ENCODE measurements at places on chromosomes 12 and 14.

DNA sequence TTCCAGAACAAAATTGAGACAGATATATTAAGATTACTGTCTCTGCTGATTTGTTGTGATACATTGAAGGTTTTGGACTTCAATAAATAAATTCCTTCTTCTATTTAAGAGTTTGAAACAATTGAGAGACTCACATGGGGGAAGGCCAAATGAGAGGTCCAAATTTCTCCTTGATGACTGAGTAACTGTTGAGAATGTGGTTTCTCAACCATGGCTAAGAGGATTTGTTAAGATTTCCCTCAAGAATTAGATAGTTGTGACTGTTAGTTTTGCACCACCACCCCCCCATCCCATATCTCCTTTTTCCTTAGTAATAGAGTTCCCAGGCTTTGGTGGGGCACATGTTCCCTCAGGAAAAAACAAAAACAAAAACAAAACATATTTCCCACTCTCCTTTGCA is 47.7 kb upstream of the IGF1 start:
- no peak for DNase-seq

- DNase-seq, result no peak
Observed at GRCh38 chr12:30180602-30181001, 396.9 kb upstream of the TMTC1 start.

DNA sequence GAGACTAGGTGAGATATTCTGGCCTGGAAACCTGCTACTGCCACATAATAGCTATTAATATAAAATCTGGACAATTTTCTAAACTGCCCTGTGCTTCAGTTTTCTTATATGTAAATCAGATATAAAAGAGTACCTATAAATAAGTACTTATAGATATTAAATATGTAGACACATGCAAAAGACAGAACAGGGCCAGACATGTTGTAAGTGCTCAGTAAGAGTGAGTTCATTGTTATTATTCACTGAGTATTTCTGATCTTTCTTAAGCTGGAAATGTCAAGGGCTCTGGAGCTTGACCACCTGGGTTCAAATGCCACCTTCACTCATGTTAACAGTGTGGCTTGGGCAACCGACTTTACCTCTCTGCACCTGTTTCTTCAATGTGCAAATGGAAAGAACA is 179.8 kb downstream of the GALC start:
- no peak for DNase-seq

- DNase-seq, result no peak
Observed at GRCh38 chr14:85617791-85618190, 87.8 kb downstream of the FLRT2 start.

DNA sequence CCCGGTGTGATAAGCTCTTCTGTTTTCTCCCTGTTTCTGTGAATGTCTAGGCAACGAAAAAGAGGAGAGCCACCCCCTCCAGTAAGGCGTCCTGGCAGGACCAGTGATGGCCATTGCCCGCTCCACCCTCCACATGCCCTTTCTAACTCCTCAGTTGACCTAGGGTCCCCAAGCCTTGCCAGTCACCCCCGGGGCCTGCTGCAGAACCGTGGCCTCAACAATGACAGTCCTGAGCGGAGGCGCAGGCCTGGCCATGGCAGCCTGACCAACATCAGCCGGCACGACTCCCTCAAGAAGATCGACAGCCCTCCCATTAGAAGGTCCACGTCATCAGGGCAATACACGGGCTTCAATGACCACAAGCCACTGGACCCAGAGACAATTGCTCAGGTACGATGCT is 94.3 kb downstream of the KICS2 start:
- DNase-seq, result no peak

DNA sequence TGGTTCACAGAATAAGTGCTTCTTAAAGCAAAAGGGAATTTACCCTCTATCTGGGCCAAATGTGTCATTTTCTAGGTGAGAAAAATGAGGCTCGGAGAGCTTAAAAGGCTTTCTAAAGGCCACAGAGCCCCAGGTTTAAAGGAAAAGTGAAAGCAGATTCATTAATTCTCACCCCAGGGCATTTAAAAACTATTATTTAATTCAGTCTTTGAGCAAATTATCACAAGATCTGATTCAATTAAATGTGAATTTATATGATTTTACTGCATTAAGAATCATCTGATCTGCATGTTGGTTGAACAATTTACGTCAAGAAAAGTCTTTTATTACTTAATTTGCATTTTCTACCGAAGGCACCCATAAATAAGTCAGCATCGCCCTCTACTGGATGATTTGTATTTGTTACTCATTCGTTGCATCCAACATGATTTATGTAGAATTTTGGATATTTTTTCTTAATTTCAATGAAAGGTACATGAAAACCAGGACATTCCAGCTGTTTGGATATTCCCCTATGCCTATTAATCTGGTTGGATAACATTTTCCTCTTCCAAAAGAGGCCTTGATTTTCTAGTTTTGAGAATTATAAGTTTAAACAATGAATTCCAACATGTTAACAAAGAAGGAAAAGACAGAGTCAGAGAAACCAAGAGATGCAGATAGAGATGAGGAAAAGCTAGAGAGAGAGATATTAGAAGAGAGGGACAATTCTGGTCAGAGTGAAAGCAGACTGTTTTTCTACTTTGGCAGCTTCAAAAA is 19.1 kb upstream of the DHRS7 start:
- no peak for DNase-seq

DNA sequence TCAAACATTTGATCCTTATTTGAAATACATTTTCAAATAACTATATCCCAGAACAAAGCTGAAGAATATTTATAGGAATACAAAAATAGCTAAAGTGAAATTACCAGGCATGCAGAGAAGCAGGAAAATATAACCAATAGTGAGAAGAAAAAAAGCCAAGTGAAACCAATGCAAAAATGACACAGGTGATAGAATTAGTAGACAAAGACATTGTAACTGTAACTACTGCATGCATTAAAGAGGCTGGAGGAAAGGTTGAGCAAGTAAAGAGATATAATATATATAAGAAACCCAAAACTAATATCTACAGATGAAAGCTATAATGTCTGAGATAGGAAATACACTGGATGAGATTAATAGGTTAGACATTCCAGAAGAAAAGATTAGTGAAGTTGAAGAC is 49.2 kb upstream of the PRPF39 start:
- DNase-seq, result no peak

DNA sequence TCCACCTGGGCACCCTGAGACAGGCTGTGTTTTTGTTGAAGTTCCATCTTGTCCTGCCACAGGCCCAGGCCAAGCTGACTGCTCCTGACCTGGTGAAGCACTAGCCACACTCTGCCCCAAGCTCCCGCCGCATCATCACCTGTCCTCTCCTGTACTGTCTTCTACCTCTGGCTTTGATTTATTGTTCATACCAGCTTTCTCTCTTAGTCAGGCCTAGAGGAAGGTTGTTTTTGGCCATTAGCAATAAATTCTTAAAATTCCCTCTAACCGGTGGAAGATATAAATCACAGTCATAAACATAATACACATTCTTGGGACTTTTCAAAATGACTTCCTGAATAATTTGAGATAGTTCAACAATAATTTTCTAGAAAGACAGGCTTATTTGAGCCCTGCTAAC is 169.4 kb downstream of the DAD1 start:
- no peak for DNase-seq

GRCh38 chr14:83611906-83612390 is 1918.0 kb upstream of the FLRT2 start:
- DNase-seq, result no peak

- DNase-seq, result no peak
Observed at GRCh38 chr12:25496098-25496587, 56.9 kb downstream of the LMNTD1 start.

Measured in stimulated activated CD8-positive, alpha-beta memory T cell treated with anti-CD3 and anti-CD28 coated beads, Interleukin-4, amount 100 ng/mL, for 4 hours (primary cell).